ENCODE measurements at places on chromosomes 11 and 22. TPM values are rescaled to one million over a fixed set of nuclear protein-coding genes. Genes with fewer than 3 reads are reported as not detected.

Gene NXPE4
- not detected for total RNA-seq

Gene CDKN1C
- total RNA-seq, result 0.65 TPM

Gene TM7SF2
- 8.7 TPM for total RNA-seq

Gene CCDC73
- not detected for total RNA-seq

Gene PLEKHA7
- 21.4 TPM for total RNA-seq

Gene TALDO1
- total RNA-seq, result 399 TPM

Gene PNPLA5
- total RNA-seq, result 0.07 TPM

Gene C11orf97
- total RNA-seq, result not detected

Gene DEFB131B
- not detected for total RNA-seq

Gene SUSD2
- total RNA-seq, result 49.5 TPM

Gene RFPL1
- total RNA-seq, result not detected

Gene IRF7
- 6.0 TPM for total RNA-seq

Gene MS4A12
- total RNA-seq, result not detected

Gene PHF21B
- total RNA-seq, result 1.1 TPM

Data from A549 treated with RU486 at 1 μM for 4 hours (cell line).